Stimulated activated CD8-positive, alpha-beta memory T cell treated with anti-CD3 and anti-CD28 coated beads, Interleukin-15, amount 100 ng/mL, for 4 hours (primary cell): ENCODE measurements at places on chromosomes 4 and X.

DNA sequence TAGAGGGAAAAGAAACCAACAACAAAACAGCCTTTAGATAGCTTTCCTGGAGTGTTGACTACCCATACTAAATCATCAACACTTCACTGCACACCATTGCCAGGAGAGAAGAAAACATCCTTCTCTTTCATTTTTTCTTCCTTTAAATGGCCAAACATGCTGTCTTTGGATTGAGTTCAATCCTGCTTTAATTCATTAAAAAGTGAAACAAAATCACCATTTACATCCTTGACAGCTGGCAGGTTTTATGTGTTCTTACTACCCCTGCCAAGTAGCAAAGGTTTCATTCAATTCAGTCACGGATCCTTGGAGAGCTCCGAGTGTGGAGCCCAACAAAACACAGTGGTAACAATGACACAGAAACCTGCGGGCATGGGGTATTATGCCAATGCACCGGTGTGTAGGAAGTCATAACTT is 568.3 kb downstream of the ANKRD50 start:
- DNase-seq, result no peak

DNA sequence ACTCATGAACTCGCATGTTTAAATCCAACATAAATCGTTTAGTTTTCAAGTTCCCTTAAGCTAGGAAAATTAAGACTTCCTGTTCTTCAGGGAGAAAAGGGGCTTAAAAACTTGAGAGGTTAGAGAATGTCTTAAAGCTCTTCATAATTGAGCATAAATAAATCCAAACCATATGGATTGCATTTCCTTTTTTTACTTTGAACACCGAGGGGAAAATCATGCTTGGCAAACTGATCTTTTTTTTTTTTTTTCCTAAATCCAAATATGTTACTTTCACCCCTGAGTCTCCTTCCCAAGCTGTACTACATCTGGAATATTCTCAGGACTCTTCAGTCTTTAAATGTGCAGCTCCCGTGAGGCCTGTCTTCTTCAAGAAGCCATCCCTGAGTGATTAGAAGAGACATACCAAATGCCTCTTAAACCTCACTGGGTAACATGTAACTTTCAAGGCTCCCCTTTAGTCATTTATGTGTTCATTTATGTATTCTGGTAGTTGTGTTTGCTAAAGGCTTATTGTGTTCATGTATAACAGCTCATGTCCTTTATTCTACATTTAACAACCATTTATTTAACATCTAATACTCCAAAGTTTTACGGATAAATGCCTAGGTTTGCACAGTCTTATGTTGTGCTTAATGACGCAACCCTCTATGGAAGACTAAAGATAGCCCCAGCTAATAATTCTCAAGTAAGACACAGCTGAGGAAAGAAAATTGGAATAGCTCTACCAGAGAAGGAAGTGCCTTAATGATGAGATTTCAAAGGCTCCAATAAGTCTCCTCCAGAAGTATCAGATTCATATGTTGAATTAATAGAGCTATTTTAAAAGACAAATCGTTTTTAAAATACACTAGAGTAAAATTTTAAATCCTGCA is 107.0 kb downstream of the AGTR2 start:
- DNase-seq, result no peak

DNA sequence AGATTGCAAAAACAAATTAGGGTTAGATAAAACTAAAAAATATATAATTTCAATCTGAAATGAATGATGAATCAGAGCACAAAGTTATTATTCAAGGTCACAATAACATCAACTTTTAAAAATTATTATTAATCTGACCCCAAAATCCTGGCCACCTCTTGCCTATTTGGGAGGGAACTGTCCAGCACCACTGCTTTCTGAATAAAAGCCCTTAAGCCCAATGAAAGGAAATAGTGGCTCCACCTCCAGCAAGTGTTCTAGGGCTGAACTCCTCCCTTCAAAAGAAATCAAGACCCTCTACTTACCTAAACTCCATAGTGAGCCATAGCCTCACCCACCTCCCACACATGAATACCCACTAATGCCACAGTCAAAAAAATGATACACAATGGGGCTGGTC is 208.2 kb downstream of the PARM1 start:
- no peak for DNase-seq

GRCh38 chrX:134024686-134025377 is 39.4 kb upstream of the GPC3 start:
- no peak for DNase-seq

GRCh38 chr4:17447056-17447455 is 64.8 kb downstream of the QDPR start:
- no peak for DNase-seq
